ENCODE measurements at places on chromosomes 2 and 18. TPM values are rescaled to one million over a fixed set of nuclear protein-coding genes. Genes with fewer than 3 reads are reported as not detected.

The SNRNP27 gene
- total RNA-seq: 22.8 TPM

The KIF5C gene
- total RNA-seq: 0.16 TPM

The ADGRF3 gene
- total RNA-seq: under 0.01 TPM

The ZNF892 gene
- total RNA-seq: 9.1 TPM

The SANBR gene
- total RNA-seq: 10.2 TPM

The UGT1A4 gene
- total RNA-seq: not detected

The DLX2 gene
- 0.24 TPM for total RNA-seq

The DYNAP gene
- total RNA-seq: not detected

The CCBE1 gene
- 302 TPM for total RNA-seq

The PECR gene
- 6.2 TPM for total RNA-seq

The MBD1 gene
- 84.5 TPM for total RNA-seq

The SLC40A1 gene
- 6.3 TPM for total RNA-seq

The LRRC30 gene
- not detected for total RNA-seq

The HOXD1 gene
- 2.9 TPM for total RNA-seq

The DTNA gene
- total RNA-seq: 8.7 TPM

The GCKR gene
- 0.32 TPM for total RNA-seq

The DSG1 gene
- total RNA-seq: not detected

The ST6GAL2 gene
- total RNA-seq: 1.6 TPM

The GTF3C2 gene
- 29.7 TPM for total RNA-seq

The ZNF396 gene
- 1.2 TPM for total RNA-seq

The HYCC2 gene
- 15.9 TPM for total RNA-seq

The CNGA3 gene
- total RNA-seq: 0.12 TPM

The CLIP4 gene
- total RNA-seq: 72.7 TPM

The SPP2 gene
- not detected for total RNA-seq

The APCDD1 gene
- 511 TPM for total RNA-seq

The LYG1 gene
- total RNA-seq: 0.32 TPM

The TEX44 gene
- total RNA-seq: not detected

The UCN gene
- total RNA-seq: 0.85 TPM

The IL1F10 gene
- not detected for total RNA-seq

The GAL3ST2 gene
- not detected for total RNA-seq

The SOCS6 gene
- total RNA-seq: 42.5 TPM

The CPLX4 gene
- total RNA-seq: 0.24 TPM

The CDH19 gene
- not detected for total RNA-seq

The TFCP2L1 gene
- 0.12 TPM for total RNA-seq

The MYCN gene
- total RNA-seq: not detected

The CHN1 gene
- 227 TPM for total RNA-seq

The CNPPD1 gene
- total RNA-seq: 42.0 TPM

The HOXD13 gene
- total RNA-seq: not detected

The KCNG2 gene
- not detected for total RNA-seq

The POLR1A gene
- total RNA-seq: 39.6 TPM

The GPR45 gene
- total RNA-seq: not detected

The RTTN gene
- 8.1 TPM for total RNA-seq

The PRSS56 gene
- not detected for total RNA-seq

The POTEI gene
- not detected for total RNA-seq

The CHST9 gene
- total RNA-seq: not detected

The WNT10A gene
- total RNA-seq: under 0.01 TPM

The ALLC gene
- total RNA-seq: not detected

The TMEM185B gene
- total RNA-seq: 48.4 TPM

The UGT1A6 gene
- total RNA-seq: not detected

The TFPI gene
- total RNA-seq: 46.9 TPM

The CD8B2 gene
- not detected for total RNA-seq

The DCC gene
- under 0.01 TPM for total RNA-seq

The PROKR1 gene
- not detected for total RNA-seq

The DSG2 gene
- total RNA-seq: 0.12 TPM

The CPO gene
- total RNA-seq: not detected

The SLC9A4 gene
- under 0.01 TPM for total RNA-seq

The L3MBTL4 gene
- 0.49 TPM for total RNA-seq

The TMEM198 gene
- 2.1 TPM for total RNA-seq

The NDC80 gene
- total RNA-seq: 2.9 TPM
